Heart right ventricle (tissue), 16 donors: ENCODE measurements at places on chromosomes 2 and 18. TPM values are rescaled to one million over a fixed set of nuclear protein-coding genes. Genes with fewer than 3 reads are reported as not detected.

WDR35 gene
- total RNA-seq = 8.3 TPM

SULT1C4 gene
- 5.6 TPM for total RNA-seq

PLGLB2 gene
- total RNA-seq = 1.8 TPM

SIX3 gene
- total RNA-seq = not detected

SEPTIN2 gene
- 179 TPM for total RNA-seq

DNA sequence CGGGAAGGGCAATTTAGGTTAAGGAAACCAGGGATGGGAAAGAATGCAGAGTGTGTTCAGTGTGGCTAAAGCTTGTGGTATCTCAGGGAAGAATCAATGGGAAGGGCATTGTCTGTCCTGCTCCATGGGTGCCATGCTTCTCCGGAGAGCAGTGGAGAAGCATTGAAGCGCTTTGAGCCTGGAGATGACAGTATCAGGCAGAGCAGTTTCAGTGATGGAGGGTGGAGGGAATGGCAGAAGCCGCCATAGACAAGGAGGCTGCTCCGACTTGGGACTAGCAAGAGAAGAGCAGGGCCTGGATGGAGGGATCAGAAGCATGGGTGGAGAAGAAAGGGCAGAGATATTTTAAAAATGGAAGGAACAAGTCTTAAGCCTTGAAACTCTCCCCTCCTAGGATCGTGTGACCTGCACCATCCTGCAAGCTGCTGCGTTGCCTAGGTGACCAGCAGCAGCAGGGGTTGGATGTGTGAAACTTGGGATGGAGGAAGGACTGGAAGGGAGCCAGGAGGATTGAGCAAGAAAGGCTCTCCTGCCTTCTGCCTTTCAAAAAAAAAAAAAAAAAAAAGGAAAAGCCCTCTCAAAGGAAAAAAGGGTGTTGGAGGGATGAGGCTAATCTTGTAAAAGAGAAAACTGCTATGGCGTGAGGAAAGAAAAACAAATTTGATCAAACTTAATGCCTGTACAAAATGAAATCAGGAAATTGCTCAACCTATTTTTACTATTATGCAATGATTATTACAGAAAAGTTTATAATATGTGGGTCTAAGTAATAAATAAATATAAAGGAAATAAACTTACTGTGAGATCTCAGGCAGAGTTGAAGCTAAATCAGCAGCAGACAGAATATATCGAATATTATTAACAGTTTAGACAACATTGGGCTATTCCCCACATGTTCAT, 493.8 kb upstream of the NRP2 start:
- H3K36me3 ChIP-seq = no peaks in the 10 kb centered on the region
- DNase-seq = peak; percentile 65
- no peaks in the 10 kb centered on the region for H3K4me1 ChIP-seq
- no peak overlapping the region for H3K27ac ChIP-seq

GRCh38 chr18:10524507-10525370, 1.1 kb upstream of the NAPG start:
- H3K36me3 ChIP-seq = no peaks in the 10 kb centered on the region
- H3K27ac ChIP-seq = no peak overlapping the region
- DNase-seq = no peak
- H3K27me3 ChIP-seq = no peaks in the 10 kb centered on the region

GRCh38 chr18:26091047-26091630, 726 bp upstream of the SS18 start:
- DNase-seq = peak; percentile 64
- peaks cover 28% of the 10 kb centered on the region for H3K4me1 ChIP-seq
- no peaks in the 10 kb centered on the region for H3K27me3 ChIP-seq

- no peak for DNase-seq
- no peaks in the 10 kb centered on the region for H3K27me3 ChIP-seq
- no peak overlapping the region for H3K4me3 ChIP-seq
- H3K27ac ChIP-seq = no peak overlapping the region
- H3K4me1 ChIP-seq = no peaks in the 10 kb centered on the region
- no peaks in the 10 kb centered on the region for H3K36me3 ChIP-seq
Measured at GRCh38 chr2:111626037-111626864, 257.7 kb downstream of the ANAPC1 start.

- peak overlapping the region; percentile 70 for H3K27ac ChIP-seq
- no peaks in the 10 kb centered on the region for H3K27me3 ChIP-seq
- H3K4me1 ChIP-seq = peaks cover 29% of the 10 kb centered on the region
- peak overlapping the region; percentile 74 for H3K4me3 ChIP-seq
- no peak for DNase-seq
Measured at GRCh38 chr2:188294352-188294926, 2.8 kb downstream of the GULP1 start.

DNA sequence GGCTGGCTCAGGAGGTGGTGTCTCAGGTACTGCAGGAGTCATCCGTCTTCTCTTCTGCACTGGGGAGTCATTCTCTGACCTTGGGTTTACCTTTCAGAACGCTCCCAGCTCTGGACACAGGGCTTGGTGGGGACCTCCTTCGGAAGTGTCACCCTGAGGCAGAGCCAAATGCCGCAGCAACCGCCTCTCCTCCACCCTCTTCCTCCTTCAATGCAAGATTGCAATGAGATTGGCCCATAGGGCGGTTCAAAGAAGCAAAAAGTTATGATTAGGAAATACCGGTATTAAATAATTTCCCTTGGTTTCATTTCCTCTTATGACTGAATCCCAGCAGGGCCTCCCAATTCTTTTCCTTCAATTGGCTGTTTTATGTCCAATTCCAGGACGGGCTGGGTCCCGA, 178.8 kb downstream of the ACKR3 start:
- no peak for DNase-seq
- H3K36me3 ChIP-seq = no peaks in the 10 kb centered on the region
- no peaks in the 10 kb centered on the region for H3K27me3 ChIP-seq

GRCh38 chr2:75055820-75056675, 97.6 kb downstream of the POLE4 start:
- DNase-seq = no peak
- H3K27me3 ChIP-seq = no peaks in the 10 kb centered on the region
- no peaks in the 10 kb centered on the region for H3K36me3 ChIP-seq
- H3K4me3 ChIP-seq = no peak overlapping the region
- H3K4me1 ChIP-seq = peaks cover 11% of the 10 kb centered on the region

DNA sequence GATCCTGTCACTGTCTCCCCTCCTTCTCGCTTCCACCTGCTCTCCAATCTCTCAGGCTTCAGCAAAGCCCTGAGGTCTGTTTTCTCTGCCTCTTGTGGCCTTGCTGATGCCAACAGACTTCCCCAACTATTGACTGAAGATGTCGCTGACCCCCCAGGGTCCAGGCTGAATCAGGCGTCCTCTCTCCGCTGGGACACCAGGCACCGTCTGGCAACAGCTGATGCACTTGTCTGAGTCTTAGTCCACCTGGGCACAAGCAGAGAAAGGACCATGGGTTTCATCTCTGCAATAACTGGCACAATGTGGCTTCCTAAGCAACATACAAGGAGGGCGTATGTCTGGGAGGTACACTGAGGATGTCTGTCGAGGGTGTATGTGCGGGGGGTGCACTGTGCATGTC, 248.7 kb upstream of the MYT1L start:
- no peaks in the 10 kb centered on the region for H3K36me3 ChIP-seq
- peaks cover 5% of the 10 kb centered on the region for H3K27me3 ChIP-seq
- H3K4me1 ChIP-seq = no peaks in the 10 kb centered on the region
- no peak for DNase-seq
- H3K4me3 ChIP-seq = no peak overlapping the region

GRCh38 chr2:12320027-12320734, 396.6 kb upstream of the TRIB2 start:
- H3K27me3 ChIP-seq = no peaks in the 10 kb centered on the region
- peaks cover 8% of the 10 kb centered on the region for H3K4me1 ChIP-seq
- H3K36me3 ChIP-seq = no peaks in the 10 kb centered on the region
- DNase-seq = no peak

DNA sequence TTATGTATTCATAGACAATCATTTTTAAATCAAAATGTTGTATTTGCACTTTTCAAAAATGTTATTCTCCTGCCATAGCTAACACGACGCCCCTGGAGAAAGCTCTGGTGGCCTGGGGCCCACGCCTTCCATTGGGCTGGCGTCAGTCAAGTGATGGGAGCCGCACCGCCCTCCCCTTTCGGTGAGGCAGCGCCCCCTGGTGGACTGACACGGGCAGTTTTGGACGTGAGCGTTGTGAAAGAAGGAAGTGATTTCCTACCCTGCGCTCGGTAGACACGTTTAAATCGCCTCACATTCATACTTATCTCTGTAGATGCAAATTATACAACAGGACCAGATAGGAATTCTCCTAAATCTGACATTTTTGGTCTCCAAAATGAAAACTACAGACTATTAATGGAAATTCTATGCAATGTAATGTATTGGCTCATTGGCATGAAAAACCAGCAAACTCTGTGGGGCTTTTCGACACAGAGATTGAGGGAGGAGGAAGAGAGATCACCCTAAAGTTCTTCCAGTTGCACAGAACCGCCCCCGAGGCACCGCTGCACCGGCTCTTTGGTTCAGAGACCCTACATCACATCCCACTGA, 326.2 kb upstream of the SOX11 start:
- H3K27ac ChIP-seq = no peak overlapping the region
- DNase-seq = peak; percentile 45
- no peak overlapping the region for H3K4me3 ChIP-seq
- no peaks in the 10 kb centered on the region for H3K27me3 ChIP-seq
- H3K36me3 ChIP-seq = no peaks in the 10 kb centered on the region

- H3K27me3 ChIP-seq = no peaks in the 10 kb centered on the region
- peaks cover 4% of the 10 kb centered on the region for H3K4me1 ChIP-seq
- no peak for DNase-seq
Measured at GRCh38 chr18:42113529-42114191, 158.6 kb downstream of the PIK3C3 start.

GRCh38 chr18:77203071-77203470, 46.6 kb upstream of the GALR1 start:
- DNase-seq = no peak
- peaks cover 6% of the 10 kb centered on the region for H3K27me3 ChIP-seq
- no peak overlapping the region for H3K27ac ChIP-seq
- no peaks in the 10 kb centered on the region for H3K36me3 ChIP-seq
- peaks cover 14% of the 10 kb centered on the region for H3K4me1 ChIP-seq

GRCh38 chr2:71336802-71337201, 5.2 kb downstream of the ZNF638 start:
- H3K27ac ChIP-seq = no peak overlapping the region
- no peak overlapping the region for H3K4me3 ChIP-seq
- no peaks in the 10 kb centered on the region for H3K27me3 ChIP-seq
- DNase-seq = no peak
